ENCODE measurements at places on chromosomes 4 and X. TPM values are rescaled to one million over a fixed set of nuclear protein-coding genes. Genes with fewer than 3 reads are reported as not detected.

GRCh38 chr4:123359449-123360315 lies 36.9 kb upstream of the SPRY1 start:
- no peak for DNase-seq

GRCh38 chr4:153260132-153260531 lies 55.9 kb downstream of the TRIM2 start:
- no peak for DNase-seq

- no peak for DNase-seq
These were observed 51.9 kb downstream of the PHKA2 start for GRCh38 chrX:18931972-18932371.

GRCh38 chr4:104905546-104905945 lies 241.1 kb upstream of the TET2 start:
- no peak for DNase-seq

- DNase-seq: no peak
These were observed 14.2 kb downstream of the RNF175 start for GRCh38 chr4:153745651-153746050.

GRCh38 chr4:118373614-118374255 lies 20.9 kb upstream of the PRSS12 start:
- DNase-seq: no peak

- DNase-seq: no peak
These were observed 668.7 kb upstream of the CPEB2 start for GRCh38 chr4:14333616-14334015.

- peak; percentile 69 for DNase-seq
These were observed 75.4 kb downstream of the SH3KBP1 start for GRCh38 chrX:19811807-19812604.

DNA sequence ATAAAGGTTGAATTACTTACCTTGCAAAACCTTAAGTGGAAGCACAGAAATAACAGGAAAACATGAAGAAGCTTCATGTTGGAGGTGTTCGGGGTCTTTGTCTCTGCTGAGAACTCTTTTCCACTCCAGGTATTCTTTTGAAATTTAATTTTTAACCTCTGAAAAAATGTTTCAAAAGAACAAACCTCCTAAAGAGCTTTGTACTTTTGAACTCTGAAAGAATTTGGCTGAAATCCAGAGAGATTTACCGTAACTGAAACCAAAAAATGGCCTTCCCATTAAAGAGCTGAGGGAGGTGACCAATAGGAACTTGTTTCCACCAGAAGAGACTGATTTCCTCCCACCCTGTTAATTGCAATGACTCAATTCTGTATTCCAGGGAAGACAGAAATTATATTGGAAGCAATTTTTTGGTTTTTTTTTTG lies at the start of gene CFI:
Gene CFI (minus strand): TSS at position 105 of the 425 bp plus-strand sequence. CDS start 28 bp downstream, at position 77.
- peak; percentile 88 for DNase-seq

GRCh38 chr4:74375824-74376426 lies 11.0 kb downstream of the EREG start:
- no peak for DNase-seq

- DNase-seq: no peak
These were observed 16.5 kb upstream of the CLCN4 start for GRCh38 chrX:10140264-10140663.

GRCh38 chr4:60726779-60727178 lies 473.3 kb upstream of the ADGRL3 start:
- no peak for DNase-seq

GRCh38 chr4:79848329-79848728 lies 224.7 kb downstream of the ANTXR2 start:
- no peak for DNase-seq

HNRNPDL gene
- total RNA-seq: 321 TPM

COX7B2 gene
- not detected for total RNA-seq

MUC7 gene
- not detected for total RNA-seq

ASB12 gene
- not detected for total RNA-seq

Data from H4 (cell line).